ENCODE measurements at places on chromosomes 13 and 19. TPM values are rescaled to one million over a fixed set of nuclear protein-coding genes. Genes with fewer than 3 reads are reported as not detected.

- peak; percentile 45 for DNase-seq
Measured at GRCh38 chr19:29326351-29326750, 113.4 kb upstream of the UQCRFS1 start.

DNA sequence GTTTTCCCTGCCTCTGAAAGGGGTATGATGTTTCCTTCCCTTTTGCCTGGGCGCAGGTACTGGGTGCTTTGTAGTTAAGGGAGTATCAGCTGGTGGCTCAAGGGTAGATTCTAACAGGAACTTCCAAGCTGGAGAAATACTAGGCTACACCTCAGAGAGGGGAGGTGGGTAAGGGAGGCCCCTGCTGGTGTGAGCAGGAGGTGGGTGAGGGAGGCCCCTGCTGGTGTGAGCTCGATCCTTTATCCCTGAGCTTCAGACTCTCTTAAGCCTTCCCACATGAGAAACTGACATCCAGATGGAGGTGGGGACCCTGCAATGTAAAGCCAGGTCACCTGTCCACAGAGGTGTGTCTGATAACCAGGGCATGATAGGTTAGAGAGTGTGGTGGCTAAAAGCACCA, 32.1 kb downstream of the CYP2B6 start:
- no peak for DNase-seq

GRCh38 chr19:13646758-13647157, 117.6 kb upstream of the MRI1 start:
- DNase-seq = no peak

The PTGIR gene
- 17.3 TPM for total RNA-seq

The ZNF813 gene
- 2.9 TPM for total RNA-seq
